ENCODE measurements at places on chromosomes 5 and 9.
A peak's percentile ranks its signal among the peaks of the same experiment; 100 is the strongest.

DNA sequence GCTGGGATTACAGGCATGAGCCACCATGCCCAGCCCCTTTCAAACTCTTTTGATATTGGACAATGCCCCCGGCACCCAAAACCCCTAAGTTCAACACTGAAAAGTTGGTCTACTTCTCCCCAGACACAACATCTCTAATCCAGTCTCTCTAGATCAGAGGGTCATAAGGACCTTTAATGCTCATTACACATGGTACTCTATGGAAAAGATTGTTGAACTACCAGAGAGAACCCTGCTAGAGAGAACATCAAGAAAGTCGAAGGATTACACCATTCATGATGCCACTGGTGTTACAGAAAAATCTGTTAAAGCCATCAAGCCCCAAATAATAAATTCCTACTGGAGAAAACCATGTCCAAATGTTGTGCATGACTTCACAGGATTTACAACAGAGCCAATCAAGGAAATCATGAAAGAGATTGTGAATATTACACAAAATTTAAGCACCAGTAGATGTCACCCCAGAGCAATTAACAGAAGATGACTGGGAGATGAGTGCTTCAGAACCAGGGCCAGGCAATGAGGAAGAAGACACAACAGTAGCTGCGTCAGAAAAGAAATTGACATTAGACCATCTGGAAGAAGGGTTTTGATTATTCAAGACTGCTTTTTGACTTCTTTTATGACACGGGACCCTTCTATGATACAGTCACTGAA, 28.3 kb upstream of the NIPAL4 start:
- peak; percentile 16 for DNase-seq

GRCh38 chr5:113325054-113325453, 109.7 kb downstream of the TSSK1B start:
- no peak for DNase-seq

DNA sequence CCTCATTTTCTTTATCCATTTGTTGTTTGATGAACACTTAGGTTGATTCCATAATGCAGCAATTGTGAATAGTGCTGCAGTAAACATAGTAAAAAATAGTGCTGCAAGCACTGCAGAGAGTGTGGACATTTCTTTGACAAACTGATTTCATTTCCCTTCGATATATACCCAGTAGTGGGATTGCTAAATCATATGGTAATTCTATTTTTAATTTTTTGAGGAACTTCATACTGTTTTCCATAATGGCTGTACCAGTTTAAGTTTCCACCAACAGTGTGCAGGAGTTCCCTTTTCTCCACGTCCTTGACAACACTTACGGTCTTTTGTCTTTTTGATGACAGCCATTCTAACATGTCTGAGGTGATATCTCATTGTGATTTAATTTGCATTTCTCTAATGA, 138.2 kb upstream of the PLPPR1 start:
- DNase-seq, result no peak

- no peak for DNase-seq
Observed at GRCh38 chr5:43609752-43610151, 6.8 kb downstream of the NNT start.

DNA sequence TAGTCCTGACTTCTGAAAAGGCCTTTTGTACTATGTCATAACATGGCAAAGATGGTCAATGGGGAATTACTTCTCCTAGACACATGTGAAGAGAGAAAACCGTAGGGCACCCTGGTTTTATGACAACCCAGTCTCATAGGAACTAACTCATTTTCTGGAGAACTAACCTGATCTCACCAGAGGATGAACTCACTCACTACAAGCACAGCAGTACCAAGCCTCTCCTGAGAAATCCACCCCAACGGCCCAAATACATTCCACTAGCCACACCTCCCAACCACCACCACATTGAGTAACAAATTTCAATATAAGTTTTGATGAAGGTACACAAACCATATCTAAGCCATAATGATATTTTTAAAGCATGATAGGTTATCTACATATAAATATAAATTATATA, 909.3 kb upstream of the CDH10 start:
- no peak for DNase-seq

GRCh38 chr5:141681695-141682641, at the start of gene ARAP3:
Gene ARAP3 (minus strand): TSS chr5:141682230. CDS start chr5:141680486, 1,744 bp downstream.
- peak; percentile 37 for DNase-seq

- no peak for DNase-seq
Observed at GRCh38 chr9:14155237-14155636, 158.7 kb downstream of the NFIB start.

GRCh38 chr9:94140791-94141790, 56.8 kb downstream of the PTPDC1 start:
- no peak for DNase-seq

GRCh38 chr5:53194086-53194485, 84.5 kb upstream of the MOCS2 start:
- DNase-seq, result no peak

DNA sequence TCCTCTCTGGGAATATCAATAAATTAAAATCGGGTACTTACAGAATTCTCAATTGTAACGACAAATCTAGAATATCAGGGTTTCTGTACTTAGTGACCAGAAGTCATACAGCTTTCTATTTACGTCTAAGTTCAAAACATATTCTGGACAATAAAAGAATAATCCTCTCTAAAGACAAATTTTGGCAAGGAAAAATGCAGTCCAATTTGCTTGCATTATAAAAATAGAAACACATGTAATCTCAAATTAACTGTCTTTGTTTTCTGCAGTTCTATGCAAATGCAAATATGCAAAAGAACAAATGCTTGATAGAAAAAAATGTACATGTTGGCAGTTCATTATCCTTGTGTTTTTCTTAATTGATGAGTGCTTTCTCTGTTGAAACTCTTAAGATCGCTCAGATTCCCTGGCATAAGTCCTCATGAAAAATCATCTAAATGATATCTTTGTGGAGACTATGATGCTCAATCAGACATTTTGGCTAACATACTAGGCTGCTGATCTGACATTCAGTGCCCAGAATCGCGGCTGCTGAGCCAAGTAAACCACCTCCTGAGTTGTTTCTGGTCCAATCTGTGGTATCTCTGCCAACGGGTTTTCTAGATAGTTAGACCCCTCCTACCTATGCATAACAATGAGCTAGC, 990.1 kb upstream of the C9orf72 start:
- no peak for DNase-seq

GRCh38 chr9:114484854-114485443, 20.3 kb downstream of the WHRN start:
- no peak for DNase-seq
